ENCODE measurements at places on chromosomes 1 and 21.

DNA sequence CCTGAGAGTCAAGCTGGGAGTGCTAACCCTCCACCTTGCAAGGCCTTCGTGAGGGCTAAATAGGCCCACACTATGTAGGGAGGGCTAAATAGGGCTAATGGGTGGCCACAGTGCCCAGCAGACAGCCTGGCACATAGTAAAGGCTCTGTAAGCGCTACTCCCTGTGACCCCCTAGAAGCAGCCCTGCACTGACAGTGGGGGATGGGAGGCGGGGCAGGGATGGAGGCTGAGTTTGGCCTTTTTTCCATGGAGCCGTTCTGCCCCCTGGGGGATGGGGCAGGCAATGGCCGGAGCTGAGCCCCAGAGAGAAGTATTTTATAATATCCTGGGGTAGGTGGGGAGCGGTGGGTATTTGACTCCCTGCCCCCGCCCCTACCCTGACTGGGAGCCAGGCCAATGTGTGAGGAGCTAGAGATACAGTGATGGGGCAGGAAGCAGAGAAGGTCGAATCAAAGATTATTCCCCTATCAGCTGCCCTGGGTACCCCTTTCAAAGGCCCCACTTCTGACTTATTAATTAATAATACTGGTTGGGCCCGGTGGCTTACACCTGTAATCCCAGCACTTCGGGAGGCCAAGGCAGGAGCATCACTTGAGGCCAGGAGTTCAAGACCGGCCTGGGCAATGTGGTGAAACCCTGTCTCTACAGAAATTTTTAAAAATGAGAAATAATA lies 42.3 kb downstream of the LACTBL1 start:
- DNase-seq, result no peak

DNA sequence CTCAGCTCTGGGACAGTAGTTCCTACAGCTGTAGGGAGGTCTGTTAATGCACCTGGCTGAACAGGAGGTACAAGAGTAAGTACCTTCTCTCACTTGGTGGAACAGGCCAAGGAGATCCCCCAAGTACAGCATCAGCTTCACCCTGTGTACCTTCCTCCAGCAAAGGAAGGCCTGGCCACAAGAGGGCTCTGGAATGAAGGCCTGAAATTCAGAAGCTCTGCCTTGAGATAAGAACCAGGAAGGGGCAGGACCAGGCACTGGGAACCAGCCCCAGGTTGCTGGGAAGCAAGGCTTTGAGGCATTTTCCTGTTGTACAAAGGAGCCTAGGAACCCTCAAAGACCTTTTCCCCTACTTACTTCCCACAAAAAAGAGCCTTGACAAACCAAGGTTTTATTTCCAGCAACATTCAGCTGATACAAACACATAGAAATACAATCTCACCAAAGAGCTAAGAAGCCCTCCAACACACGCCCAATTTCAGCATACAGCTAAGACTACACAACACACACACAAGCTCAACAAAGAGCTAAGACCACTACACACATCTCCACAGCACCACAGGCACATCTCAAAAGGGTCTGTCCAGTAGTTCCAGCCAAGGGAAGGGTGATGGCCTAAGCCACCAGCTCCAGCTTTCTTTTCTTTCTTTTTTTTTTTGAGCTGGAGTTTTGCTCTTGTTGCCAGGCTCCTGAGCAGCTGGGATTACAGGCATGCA lies 23.5 kb downstream of the F11R start:
- DNase-seq, result no peak

GRCh38 chr1:7002728-7003127 lies 217.5 kb downstream of the CAMTA1 start:
- DNase-seq, result no peak

GRCh38 chr1:81115422-81115821 lies 685.3 kb upstream of the ADGRL2 start:
- no peak for DNase-seq

- no peak for DNase-seq
Measured at GRCh38 chr1:221839782-221840395, 98.0 kb upstream of the DUSP10 start.

DNA sequence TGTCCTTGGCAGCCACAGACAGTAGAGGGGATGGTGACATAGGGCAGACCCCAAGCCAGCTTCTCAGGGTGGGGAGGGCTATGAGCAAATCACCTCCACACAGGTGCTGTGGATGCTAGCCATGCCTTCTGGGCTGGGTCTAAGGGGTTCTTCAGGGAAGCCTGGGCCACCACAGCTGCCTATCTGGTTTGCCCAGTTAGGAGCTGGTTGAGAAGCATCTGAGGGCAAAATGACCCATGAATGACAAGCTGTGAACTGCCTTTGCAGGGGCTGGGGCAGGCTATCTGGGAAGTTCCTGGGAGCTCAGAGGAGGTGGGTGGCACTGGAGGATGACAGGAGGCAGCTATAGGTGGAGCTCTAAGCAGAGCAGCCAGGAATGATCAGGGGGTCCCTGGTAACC lies 10.1 kb upstream of the ARHGEF10L start:
- DNase-seq, result no peak

DNA sequence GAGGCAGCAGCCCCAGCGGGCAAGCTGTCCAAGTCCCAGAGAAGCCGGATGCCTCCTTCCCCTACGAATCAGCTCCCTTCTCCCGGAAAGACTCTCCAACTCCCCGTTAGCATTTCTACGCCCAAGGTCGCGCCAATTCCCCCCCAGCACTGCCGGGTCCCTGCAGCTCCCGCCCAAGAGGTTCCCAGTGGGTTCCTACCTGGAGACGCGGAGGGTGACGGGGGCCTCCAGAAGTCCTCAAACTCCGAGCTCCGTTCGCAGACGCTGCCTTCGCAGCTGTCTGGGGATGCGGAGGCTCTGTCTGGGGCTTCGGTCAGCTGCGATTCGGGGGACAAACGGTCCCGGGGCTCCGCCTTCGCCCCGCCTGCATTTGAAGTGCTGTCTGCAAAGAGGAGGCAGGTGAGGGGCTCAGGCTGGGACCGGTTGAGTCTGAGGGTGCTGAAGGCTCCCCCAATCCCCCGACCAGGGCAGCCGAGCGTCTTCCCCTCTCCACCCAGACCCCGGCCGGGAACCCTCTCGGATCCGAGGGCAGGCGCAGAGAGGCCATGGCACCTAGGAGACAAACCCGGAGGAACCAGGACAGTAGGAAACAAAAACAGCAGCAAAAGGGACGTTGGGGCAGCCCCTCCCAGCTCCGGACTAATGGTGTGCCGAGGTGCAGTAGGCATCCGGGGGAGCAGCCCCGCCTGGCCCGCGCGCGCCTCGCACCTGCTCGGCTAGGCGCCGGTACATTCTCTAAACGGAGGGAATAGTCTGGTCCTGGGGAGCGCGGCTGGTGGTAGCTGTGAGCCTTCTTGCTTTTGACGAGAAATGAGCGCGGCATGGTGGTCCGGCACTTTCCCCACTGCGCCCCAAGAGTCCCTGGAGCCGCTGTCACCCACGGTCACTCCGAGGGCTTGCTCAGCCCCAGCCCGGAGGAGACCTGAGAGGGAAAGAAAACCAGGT lies 3.8 kb downstream of the GFI1 start:
- no peak for DNase-seq

DNA sequence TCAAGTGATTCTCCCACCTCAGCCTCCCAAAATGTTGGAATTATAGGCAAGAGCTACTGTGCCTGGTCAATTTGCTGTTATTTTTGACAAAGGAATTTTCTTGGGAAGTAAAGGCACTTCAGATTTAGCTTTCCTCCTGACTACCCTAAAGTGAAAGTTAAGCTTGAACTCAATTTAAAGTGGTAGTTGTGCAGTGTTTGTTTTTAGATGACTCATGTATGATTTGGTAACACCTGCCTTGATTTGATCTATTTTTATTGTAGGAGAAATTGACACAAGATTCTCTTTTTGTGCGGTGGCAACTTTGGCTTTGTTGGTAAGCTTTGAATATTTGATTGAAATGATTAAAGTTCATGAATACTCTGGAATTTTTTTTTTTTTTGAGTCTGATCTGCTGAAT lies 5.0 kb downstream of the RABGGTB start:
- no peak for DNase-seq

GRCh38 chr1:98176936-98177335 lies 256.1 kb upstream of the DPYD start:
- DNase-seq, result no peak

DNA sequence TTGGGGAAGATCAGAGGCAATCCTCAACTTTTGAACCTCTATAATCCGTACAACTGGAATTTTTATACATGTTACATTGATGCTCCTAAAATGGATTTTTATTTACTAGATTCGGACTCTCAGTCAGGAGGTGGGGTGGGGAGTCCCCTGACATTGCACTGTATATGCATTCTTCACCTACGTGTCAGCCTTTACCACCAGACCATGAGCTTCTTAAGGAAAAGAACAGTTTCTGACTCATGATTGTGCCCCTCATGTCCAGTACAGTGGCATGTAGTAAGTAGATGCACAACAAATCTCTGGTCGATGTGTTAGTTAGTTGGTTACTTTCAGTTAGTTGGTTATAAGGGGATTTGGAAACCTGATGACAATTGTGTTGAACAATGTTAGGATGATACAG lies 15.4 kb downstream of the LPAR3 start:
- DNase-seq, result no peak

- DNase-seq, result no peak
Measured at GRCh38 chr21:28391938-28392849, 600.5 kb downstream of the LTN1 start.

- DNase-seq, result no peak
Measured at GRCh38 chr1:201503397-201504176, 3.3 kb downstream of the CSRP1 start.

DNA sequence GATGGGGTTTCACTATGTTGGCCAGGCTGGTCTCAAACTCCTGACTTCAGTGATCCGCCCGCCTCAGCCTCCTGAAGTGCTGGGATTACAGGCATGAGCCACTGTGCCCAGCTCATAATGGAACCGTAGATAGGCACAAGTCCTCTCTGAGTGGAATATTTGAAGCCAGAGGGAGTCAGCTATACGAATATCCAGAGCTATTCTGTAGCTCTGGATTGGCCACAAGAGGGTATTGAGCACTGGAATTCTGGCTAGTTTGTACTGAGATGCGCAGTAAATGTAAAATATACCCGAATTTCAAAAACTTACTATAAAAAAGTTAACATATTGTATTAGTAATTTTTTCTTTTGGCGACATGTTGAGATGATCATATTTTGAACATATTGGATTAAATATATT lies 851 bp upstream of the VPS13D start:
- DNase-seq, result no peak

DNA sequence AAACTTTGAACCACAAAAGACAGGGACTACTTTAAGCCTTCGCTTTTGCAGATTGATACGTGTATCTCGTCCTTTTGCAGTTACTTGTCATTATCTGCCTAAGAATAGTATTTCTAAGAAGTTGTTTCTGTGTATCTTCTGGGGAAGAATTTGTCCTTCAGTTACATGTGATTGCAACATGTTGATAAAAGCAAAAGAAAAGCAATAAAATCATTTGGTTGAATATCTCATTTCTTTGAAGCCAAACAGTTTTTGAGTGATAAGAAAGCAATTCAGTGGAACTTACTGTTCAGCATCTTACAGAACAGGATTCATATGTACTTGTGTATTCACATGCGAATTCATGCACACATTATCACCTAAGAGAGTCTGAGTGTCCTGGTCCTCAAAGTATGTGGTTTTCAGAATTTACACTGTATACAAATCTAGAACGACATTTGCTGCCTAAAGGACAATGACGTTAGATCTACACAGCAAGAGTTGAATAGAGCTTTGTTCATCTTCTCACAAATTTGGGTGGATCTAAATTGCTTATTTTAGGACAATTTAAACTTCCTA lies 66.7 kb upstream of the MRPS6 start:
- DNase-seq, result no peak

- DNase-seq, result no peak
Measured at GRCh38 chr1:119908661-119909060, 12.3 kb upstream of the ADAM30 start.

DNA sequence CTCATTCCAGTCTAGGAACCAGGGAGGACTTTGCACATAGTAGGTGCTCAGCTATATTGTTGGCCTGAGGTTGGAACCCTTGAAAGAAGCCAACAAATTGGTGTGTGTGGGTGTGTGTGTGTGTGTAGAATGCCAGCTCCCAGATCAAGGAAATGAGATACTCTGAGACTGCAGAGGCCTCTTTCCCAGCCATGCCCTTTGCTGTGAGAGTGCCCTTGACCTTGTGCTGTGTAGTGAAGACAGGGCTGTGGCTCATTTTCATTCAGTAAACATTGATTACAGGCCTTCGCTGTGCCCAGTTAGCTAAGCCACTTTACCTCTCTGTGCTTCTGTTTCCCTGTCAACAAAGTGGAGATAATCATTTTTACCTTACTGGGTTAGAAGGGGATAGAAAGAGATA lies 3.2 kb downstream of the CYP4B1 start:
- DNase-seq, result no peak

- DNase-seq, result no peak
Measured at GRCh38 chr1:24277420-24278169, 41.6 kb upstream of the GRHL3 start.

DNA sequence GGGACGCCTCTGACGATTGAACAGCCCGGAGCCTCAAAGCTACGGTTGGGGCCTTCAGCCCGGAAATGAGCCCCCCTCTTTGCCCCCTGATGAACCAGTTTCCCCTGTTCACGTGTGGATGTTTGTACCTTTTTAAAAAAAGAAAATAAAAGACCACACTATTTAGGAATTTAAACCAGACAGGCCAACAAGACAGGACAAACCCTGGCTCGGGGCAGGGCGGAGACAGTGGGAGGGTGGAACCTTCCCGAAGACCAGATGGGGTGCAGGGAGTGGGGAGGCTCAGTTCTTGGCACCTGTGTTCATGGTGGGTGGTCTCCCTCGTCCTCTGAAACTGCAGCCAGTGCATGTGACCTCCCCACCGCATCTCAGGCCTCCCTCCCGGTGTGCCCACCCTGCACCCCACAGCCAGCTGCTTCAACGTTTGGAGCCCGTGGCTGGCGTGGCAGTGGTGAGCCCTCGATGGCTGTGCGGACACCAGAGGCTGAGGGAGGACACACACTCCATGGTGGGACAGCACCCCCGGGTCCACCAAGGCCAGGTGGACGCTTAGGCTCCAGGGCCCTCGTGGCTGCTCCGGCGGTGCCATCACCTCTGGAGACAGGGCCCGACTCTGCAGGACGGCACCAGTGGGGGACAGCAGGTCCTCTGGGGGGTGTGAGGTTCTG lies 45.6 kb downstream of the COL18A1 start:
- DNase-seq, result no peak

GRCh38 chr1:149997585-149998262 lies 12.8 kb downstream of the OTUD7B start:
- no peak for DNase-seq

DNA sequence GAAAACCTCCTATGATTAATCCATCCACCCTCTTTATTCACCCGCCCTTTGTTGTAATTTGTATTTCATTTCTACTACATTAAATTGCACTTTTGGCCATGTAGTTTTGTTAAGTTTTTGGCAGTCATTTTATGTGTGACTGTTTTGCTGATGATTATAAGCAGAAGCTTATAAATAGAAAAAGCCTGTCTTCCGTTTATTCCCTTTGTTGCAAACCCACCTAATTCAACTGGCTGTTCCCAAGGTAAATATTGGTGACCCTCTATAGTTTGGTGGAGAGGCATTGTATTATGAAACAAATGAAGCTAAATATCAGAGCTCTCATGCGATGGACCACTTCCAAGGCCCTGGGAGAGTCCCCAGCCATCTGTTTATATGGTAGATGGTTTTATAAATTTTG lies 36.7 kb upstream of the IGSF3 start:
- DNase-seq, result no peak

- no peak for DNase-seq
Measured at GRCh38 chr1:155012026-155012546, 9.5 kb downstream of the ZBTB7B start.
